ENCODE measurements at places on chromosomes 7 and 10.
A peak's percentile ranks its signal among the peaks of the same experiment; 100 is the strongest.

GRCh38 chr7:139036901-139037300 lies 1.1 kb upstream of the ZC3HAV1L start:
- DNase-seq: no peak

- no peak for DNase-seq
Measured at GRCh38 chr10:79061441-79062315, 7.1 kb upstream of the ZMIZ1 start.

- peak; percentile 56 for DNase-seq
Measured at GRCh38 chr10:86139066-86139657, 227.4 kb downstream of the GRID1 start.

- DNase-seq: no peak
Measured at GRCh38 chr7:40824461-40824860, 689.7 kb downstream of the SUGCT start.

GRCh38 chr7:47327698-47328391 lies 254.1 kb downstream of the TNS3 start:
- no peak for DNase-seq

- DNase-seq: no peak
Measured at GRCh38 chr7:1899196-1899595, 229.1 kb downstream of the ELFN1 start.

DNA sequence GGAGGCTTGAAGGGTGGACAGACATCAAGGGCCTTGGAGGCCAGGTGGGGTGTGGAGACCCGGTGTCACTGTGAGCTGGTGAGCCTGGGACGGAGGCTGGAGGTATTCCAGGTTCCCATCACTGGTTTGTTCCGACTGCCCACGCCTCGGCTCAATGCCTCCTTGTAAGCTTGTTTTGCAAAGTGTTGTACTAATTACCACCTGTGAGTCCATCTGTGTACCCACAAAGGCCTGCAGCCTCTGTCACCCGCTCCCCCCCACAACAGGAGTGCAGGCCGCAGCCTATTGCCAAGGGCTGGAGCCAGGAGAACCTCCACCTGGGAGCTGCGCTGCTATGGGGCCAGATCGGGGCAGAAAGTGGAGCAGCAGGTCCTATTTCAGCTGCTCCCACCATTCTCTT lies 521.8 kb upstream of the DPP6 start:
- DNase-seq: no peak

- DNase-seq: no peak
Measured at GRCh38 chr7:55178863-55179773, 160.3 kb downstream of the EGFR start.

DNA sequence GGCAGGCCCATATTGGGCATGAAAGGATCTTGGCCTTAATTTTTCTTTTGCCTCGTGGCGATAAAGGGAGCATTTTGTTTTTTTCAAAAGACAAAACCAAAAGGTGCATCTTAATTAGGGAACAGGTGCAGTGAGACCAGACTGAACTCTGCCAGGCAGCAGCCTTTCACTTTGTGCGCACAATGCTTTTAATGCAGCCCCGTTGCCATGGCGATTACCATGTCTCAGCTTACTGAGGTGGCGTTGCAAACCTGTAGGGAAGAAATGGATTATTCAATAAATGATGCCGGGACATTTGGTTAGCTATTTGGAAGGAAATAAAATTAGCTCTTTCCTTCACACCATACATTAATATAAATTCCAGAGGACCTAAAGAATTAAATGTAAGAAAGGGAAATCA lies 61.9 kb downstream of the MYL10 start:
- no peak for DNase-seq

DNA sequence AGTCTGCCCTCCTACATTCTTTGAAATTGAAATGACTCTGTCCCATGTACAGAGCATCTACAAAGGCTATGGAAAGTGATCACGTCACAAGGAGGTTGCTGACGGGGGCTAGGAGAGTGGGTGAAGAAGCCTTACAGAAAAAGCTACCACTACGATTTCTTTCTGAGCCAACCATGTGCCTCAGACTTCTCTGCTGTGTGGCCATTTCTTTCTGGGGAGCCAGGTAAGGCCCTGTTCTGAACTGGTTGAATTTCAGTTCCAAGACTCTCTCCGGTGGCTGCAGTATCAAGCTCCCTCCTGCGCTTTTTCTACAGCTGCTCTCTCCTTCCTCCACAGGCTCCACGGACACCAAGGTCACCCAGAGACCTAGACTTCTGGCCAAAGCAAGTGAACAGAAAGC lies 112.5 kb upstream of the PRSS1 start:
- DNase-seq: no peak

DNA sequence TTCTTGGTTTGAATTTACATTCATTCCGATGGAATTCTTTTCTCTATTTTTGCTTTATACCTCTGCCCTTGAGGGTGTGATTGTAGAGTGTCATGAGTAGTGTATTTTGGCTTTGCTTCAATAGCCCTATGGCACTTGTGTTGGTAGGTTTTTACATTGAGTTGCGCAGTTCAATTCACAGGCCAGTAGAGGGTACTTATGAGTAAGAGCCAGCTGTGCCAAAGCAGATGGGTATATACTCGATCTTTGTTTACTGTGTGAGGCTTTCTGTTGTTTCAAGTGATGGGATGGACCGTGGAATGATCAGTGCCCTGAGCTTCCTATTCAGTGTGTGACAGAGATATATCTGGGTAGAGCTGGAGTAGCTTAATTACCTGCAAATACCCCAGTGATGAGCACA lies 4.3 kb upstream of the AKR1C3 start:
- peak; percentile 77 for DNase-seq

GRCh38 chr10:30918651-30919050 lies 113.0 kb downstream of the ZNF438 start:
- no peak for DNase-seq

- DNase-seq: no peak
Measured at GRCh38 chr10:106255111-106255678, 909.3 kb downstream of the SORCS1 start.
